Activated T-cell treated with anti-CD3 and anti-CD28 coated beads, Interleukin-2, amount 50 U/mL, for 48 hours (primary cell): ENCODE measurements at places on chromosomes 3 and 15.

GRCh38 chr3:143533391-143533790 lies 314.9 kb downstream of the SLC9A9 start:
- no peak for DNase-seq

GRCh38 chr15:83106994-83107840 lies at the start of gene TM6SF1:
TM6SF1 (plus strand) TSS chr15:83107645; CDS start chr15:83107681, 36 bp downstream.
- DNase-seq, result peak; percentile 44

GRCh38 chr3:133404920-133405319 lies 5.1 kb downstream of the BFSP2 start:
- DNase-seq, result no peak

- DNase-seq, result no peak
Observed at GRCh38 chr3:146747928-146748327, 142.8 kb upstream of the PLSCR5 start.

GRCh38 chr3:23330568-23330967 lies 127.4 kb downstream of the UBE2E2 start:
- DNase-seq, result no peak

- DNase-seq, result no peak
Observed at GRCh38 chr3:183583331-183584245, 28.1 kb upstream of the KLHL6 start.
